Stimulated activated CD4-positive, alpha-beta T cell treated with anti-CD3 and anti-CD28 coated beads, Interleukin-1b, Interleukin-23, amount 100 ng/mL, for 24 hours (primary cell): ENCODE measurements at places on chromosomes 16 and 17.

DNA sequence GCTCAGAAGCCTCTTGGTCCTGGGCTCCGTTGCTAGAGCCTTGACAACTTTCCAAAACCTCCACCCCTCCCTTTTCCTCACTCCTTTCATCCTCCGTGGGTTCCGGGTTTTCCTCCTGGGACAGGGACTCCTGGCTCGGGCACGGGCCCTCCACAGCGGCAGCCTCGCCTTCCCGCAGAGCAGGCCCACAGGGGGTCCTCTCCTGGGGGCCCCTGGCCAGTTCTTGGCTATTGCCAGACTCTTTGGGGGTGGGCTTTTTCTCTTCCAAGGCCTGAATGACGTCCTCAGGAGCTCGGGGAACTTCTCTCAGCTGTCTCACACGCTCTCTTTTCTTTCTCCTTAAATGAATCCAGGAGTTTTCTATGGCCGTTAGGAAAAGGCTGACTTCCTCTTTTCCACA lies 19.3 kb upstream of the MNT start:
- no peak for DNase-seq

- no peak for DNase-seq
Measured at GRCh38 chr16:3063625-3064386, 1.6 kb upstream of the IL32 start.

DNA sequence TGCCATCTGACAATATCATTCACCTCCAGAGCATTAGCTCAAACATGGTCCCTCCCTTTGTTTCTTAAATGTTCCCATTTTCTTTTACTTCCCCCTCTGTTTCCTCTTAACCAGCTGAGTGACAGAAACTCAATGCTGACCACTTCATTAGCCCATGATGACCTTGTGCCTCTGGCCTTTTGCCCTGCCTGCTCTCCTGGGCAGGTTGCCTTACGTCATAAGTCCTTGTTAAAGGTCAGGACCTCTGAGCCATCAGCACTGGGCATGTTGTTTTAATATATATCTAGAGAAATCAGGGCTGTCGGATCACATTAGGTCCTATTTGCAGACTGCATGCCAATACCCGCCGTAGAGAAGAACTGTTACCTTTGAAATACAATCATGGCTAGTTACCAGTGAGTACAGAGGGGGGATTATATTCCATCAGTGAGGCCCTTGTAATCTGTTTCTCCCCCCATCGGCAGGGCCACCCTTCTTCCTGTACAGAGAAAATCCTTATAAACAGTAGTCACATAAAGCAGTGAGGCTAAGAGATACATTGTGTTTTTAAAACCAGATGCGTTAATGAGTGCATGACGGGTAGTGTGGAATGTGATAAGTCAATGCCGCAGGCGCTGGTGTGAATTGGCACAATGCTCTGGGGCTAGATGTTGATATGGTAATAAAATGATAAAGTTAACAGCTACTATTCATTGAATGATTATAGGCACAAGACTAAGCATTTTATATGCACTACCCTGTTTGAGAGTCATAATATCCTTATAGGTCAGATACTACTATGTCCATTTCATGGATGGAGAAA lies 94.3 kb upstream of the ZFHX3 start:
- DNase-seq, result no peak

GRCh38 chr17:63445571-63445953 lies 544 bp downstream of the CYB561 start:
- no peak for DNase-seq

DNA sequence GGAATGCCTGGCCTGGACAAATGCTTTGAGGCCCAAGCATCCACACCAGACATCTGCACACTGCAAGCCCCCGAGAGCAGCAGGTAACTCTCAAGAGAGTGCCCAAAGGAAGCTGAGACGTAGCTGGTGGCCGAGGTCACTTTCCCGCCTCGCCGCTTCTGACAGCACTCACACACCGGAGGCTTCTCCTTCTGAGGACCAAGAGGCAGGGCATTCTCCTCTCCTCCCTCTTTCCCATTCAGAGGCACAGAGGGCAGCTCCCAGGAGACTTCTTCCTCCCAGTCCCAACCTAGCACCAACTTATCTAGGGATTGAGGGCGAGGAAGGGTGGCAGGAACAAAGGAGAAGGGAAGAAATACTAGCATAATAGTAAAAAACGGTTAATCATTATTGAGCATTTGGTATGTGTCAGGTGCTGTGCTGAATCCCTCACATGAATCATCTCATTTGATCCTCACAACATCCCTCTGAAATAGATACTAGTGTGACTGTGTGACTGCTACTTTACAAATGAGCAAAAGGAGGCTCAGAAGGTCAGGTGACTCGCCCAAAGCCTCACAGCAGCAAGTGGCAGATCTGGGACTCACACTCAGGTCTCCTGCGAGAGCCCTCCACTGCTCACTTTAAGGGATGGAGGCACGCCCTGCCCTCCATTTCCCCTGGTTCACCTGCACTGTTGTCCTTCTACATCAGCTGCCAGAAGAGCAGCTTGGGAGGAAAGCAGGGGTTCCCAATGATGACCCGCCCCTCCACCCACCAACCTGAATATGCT lies 41.8 kb downstream of the MYO18A start:
- no peak for DNase-seq

DNA sequence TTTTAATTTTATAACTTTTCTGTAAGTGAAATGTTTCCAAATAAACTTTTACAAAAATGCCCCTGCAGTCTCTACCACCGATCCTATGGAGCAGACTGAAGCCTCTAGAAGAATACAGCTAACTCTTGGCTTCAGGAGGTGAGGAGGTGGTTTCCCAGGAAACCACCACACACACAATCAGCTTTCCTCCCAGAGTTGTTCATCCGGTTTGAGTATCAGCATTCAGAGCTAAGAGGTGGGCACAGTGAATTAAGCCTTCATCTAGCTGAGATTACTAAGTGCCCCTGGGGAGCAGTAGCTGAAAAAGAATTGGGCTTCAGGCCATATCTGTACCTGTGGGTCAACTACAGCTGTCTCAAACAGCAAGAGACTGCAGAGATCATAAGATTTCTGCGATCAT lies 139.7 kb downstream of the AATF start:
- no peak for DNase-seq

GRCh38 chr17:77580531-77581270 lies 377.8 kb upstream of the TNRC6C start:
- DNase-seq, result no peak
